ENCODE measurements at places on chromosomes 2 and 18.

DNA sequence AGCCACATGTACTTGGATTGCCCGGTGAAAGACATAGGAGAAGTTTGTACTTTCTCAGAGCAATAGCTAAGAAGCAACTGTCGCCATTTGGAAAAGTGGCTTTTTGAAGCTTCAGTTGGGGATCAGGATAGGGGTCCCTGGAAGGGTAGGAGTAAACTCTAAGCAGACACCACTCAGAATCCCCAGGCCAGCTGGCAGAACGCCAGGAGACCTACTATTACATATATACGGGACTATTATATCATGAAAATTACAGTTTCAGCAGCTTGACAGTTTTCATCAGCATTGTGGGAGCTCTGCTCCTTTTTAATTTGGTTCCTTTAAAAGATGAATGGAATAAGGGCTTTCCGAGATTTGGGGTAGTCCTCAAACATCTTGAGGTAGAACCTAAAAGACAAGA is 54.9 kb downstream of the SRD5A2 start:
- no peak for DNase-seq

GRCh38 chr18:9722691-9723090 is 14.6 kb downstream of the RAB31 start:
- no peak for DNase-seq

DNA sequence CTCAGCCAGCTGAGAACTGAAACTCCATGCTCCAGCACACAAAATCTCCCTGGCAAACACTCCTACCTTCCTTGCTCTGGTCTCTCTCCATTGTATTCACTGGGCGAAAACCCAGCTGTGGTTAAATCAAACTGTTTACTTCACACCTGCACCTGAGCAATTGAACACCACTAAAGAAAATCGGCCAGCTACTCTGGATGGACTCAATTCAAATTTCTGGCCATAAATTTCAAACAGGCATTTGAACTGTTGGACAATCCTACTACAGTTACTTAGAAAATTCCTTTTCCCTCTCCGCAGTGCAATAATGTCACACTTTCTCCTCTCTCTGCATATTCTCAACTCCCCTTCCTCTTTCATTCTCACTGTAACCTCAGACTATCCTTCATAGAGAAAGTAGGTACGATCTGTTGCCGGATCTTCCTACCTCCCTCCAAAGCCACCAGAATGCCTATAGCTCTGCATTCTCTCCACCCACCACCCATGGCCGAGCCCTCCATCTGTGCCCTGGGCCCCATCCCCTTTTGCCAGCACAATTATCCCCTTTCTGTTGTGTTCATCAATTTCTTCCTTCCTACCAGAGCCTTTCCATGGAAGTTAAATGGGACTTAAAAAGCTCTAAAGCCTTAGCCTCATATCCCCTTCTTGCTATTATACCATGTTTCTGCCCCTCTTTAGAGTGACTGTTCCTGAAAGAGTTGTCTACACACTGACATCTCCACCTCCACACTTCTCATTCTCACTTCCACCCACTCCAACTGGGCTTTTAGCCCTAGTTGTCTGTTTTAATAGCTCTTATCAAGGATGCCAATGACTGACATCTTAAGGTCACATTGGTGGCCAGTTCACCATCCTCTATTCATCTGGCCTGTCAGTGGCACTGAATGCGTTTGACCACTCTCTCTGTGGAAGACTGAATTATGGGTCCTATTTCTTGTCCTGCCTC is 127.5 kb upstream of the SLC1A4 start:
- no peak for DNase-seq

DNA sequence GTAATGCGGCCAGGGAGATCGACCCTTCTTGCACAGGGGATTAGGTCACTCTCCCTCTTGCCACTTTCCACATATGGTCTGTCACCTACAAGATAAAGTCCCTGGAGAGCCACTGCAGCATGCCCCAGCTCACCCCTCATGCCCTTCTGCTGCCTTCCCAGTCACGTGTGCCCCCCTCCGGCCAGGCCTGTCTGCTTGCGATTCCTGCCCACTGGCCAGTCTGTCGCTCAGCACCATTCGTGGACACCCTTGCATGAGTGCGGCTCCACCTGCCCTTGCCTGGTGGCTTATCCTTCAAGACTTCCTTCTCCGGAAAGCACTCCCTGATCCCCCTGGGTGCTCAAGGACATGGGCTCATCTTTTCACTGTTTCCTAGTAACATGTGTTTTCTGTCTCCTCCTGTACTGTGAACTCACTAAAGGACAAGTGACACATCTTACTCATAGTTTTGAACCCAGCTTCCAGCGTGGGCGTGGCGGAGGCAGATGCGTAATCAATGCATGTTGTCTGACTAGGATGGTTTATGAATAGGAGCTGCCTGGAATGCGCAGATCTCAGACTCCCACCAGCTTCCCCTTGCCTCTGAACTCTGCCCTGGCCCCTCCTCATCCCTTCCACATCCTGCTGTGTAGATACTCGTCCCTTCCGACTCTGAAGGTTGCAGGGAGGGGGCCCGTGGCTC is 7.8 kb upstream of the NT5DC4 start:
- no peak for DNase-seq

- no peak for DNase-seq
Measured at GRCh38 chr2:65129286-65129825, 550 bp downstream of the RAB1A start.

- no peak for DNase-seq
Measured at GRCh38 chr18:46497129-46497528, 159.9 kb downstream of the LOXHD1 start.

DNA sequence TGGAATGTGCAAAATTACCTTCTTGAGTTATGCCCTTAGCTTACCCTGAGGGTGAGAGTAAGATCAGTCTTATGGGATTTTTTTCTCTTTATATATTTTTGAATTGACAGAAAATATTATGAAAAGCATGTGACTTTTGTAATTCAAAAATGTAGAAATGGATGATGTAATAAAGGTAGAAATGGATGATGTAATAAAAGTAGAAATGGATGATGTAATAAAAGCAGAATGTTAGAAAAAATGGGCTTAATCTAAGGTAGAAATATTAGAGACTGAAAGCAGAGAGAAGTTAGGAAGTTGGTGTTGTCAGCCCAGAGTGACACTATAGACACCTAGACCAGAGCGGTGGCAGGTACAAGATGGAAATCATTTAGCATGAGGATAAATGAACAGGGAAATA is 107.1 kb upstream of the THSD7B start:
- no peak for DNase-seq

GRCh38 chr18:55093295-55093694 is 134.0 kb upstream of the CCDC68 start:
- DNase-seq: no peak

DNA sequence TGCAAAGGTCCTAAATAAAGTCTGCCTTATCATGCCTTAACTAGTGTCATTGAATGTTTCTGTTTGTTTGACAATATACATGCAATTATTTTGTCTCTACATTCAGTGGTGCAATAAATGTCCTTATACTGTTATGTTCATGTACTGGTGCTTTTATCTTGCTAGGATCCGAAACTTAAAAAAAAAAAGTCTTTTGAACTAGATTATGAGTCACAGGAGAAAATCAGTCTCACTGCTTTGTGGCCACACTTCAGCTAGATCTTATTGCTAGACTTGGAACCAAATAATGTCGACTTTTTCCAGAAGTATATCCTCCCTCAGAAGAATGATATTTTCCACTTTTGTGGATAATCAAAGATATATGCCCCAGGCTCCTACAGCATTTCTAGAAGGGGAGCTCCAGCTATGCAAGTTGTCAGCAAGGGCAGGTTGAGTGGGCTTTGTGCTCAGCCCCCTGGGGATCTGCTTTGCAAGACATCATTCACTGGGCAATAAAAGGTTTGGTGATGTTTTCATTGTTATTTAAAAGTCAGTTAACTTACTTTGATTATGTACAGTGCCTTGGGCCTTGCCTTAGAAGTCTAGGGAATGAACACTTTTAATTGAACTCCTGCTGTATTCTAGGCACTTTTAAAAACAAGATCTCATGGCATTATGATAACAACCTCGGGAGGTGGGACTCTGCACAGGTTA is 157.1 kb upstream of the LRRTM1 start:
- no peak for DNase-seq

- DNase-seq: no peak
Measured at GRCh38 chr2:224894356-224894755, 147.9 kb downstream of the DOCK10 start.

- no peak for DNase-seq
Measured at GRCh38 chr2:109613081-109613921, 465 bp downstream of the SEPTIN10 start.

DNA sequence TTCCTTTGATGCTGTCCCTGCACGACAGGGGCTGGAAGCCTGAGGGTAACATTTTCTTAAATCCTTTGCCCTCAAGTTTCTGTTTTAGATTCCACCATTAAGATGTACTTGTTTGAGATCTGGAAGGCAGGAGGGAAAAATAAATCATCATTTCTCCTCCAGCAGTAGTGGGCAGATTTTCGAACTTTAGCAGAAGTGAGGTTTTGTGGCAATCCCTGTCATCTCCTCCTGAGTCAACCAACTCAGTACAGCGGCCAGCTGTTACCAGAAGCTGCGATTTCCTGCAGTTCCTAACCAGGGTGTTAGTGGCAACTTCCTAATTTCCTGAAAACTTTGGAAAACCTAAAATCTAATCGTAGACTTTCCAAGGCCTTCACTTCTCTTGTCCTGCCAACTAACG is 517.2 kb upstream of the ACVR2A start:
- DNase-seq: no peak

DNA sequence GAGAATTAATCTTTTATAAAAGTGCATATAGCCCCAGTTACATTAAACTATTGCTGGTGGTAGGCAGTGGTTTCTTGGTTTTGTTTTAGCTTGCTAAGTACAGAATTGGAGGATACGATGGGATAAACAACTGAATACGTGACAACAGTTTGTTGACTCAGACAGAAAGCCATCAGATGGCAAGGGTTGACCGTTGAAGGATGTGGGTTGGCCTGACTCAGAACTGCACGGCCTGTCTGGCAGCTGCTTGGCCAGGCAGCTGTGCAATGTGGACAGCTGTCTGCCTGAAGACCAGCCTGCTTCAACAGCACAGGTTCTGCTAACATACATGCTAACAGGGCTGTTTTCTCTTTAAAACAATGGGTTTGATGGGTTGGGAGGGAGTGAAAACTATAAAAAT is 46.6 kb downstream of the PRKRA start:
- no peak for DNase-seq

DNA sequence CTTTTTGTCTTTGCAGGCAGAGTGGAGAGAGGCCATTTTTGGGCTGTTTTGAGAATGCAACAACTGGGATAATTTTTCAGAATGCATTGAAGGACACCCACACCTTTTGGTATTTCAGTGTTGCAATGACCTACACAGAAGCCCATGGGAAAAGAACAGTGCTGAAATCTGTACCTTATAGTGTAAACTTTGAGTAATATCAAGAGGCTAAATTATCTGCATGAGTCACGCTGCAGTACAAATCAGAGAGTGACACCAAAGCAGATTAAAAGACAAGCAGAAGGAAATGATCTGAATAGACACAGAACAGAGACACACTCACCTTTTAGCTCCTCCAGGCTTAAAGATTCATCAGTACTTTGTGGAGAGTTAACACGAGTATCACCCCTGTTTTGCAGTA is 265.3 kb downstream of the PAX3 start:
- no peak for DNase-seq

DNA sequence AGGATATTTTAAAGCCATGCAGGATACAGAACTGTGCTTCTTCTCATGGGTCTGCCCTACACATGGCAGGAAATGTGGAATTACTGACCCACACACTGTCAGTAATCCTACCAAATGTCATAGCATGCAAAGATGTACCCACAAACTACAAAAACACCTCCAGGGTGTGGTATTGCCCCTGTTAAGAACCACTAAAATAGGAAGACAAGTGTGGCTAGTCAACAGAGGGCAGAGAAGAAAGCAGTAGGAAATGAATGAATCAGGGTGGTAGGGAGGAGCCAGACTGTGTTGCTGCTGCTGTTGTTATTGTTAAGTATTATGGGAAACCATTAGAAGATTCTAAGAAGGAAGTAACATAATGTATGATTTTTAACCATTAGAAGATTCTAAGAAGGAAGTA is 556.7 kb upstream of the ACVR2A start:
- no peak for DNase-seq

DNA sequence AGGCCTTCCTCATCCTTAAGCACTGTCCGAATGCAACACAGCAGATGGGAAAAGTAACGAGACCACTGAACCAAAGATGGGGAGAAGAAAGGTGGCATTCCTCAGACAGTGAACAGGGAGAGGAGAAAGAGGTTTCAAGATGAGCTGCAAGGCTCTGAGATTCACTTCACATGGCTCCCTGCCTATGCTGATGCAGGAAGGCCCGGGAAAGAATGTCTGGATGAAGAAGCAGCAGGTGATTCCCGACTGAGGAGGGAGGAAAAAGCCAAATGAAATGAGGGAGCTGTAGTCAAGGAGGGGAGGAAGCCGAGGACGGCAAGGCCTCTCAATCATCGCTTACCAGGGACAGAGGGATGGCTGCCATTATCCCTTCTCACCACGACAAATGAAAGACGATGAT is 98.5 kb upstream of the BOD1L2 start:
- DNase-seq: no peak

- DNase-seq: no peak
Measured at GRCh38 chr18:52288403-52289004, 51.5 kb upstream of the DCC start.

GRCh38 chr18:54806526-54806925 is 21.8 kb upstream of the RAB27B start:
- no peak for DNase-seq

- no peak for DNase-seq
Measured at GRCh38 chr2:141534666-141535362, 596.0 kb downstream of the LRP1B start.

- no peak for DNase-seq
Measured at GRCh38 chr2:20614201-20615067, 36.5 kb downstream of the HS1BP3 start.

GRCh38 chr2:172465417-172466334 is 38.3 kb downstream of the ITGA6 start:
- peak; percentile 42 for DNase-seq

DNA sequence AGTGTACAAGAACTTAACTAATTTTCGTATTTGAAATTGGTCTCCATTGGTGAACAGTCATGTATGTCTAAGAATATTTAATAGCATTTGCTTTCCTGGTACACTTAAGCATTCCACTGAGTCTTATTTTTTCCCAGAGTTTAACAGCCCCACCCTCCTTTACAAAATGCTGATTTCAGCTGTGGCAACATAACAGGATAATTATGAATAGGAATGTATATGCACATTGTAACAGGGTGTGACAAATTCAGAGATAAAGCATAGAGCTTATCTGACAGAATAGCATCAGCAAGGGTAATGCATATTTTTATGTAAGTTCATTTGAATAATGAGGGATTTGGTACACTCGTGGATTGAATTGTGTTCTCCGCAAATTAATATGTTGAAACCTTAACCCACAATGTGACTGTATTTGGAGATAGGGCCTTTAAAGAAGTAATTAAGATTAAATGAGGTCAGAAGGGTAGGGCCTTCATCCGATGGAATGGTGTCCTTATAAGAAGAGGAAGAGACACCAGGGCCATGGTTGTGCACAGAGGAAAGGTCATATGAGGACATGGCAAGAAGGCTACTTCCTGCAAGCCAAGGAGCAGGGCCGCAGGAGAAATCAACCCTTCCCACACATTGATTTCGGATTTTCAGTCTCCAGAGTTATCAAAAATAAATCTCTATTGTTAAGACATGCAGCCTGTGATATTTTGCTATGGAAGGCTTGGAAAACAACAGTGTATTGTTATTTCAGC is 439.7 kb upstream of the CDH20 start:
- no peak for DNase-seq

Measured in activated CD4-positive, CD25-positive, alpha-beta regulatory T cell treated with anti-CD3 and anti-CD28 coated beads, Interleukin-2, amount 50 U/mL, for 16 hours (primary cell).